Activated CD8-positive, alpha-beta T cell treated with anti-CD3 and anti-CD28 coated beads for 36 hours (primary cell): ENCODE measurements at places on chromosomes 11 and 22.

- no peak for DNase-seq
Observed at GRCh38 chr11:7422544-7423331, 62.6 kb upstream of the OLFML1 start.

- DNase-seq: no peak
Observed at GRCh38 chr11:119189393-119189792, 4.1 kb downstream of the NHERF4 start.

GRCh38 chr11:110409174-110409573 is 20.6 kb upstream of the FDX1 start:
- DNase-seq: no peak

DNA sequence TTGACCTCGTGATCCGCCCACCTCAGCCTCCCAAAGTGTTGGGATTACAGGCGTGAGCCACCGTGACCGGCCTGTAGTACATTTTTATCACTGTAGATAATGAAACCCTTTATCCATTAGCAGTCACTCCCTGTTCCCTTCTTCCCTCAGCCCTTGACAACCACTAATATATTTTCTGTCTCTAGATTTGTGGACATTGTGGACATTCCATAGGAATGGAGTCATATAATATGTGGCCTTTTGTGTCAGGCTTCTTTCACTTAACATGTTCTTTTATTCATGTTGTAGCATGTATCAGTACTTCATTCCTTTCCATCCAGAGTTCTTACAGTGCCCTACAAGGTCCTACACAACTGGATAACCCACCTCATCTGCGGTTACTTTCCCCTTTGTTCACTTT is 30.5 kb downstream of the RRM1 start:
- no peak for DNase-seq

DNA sequence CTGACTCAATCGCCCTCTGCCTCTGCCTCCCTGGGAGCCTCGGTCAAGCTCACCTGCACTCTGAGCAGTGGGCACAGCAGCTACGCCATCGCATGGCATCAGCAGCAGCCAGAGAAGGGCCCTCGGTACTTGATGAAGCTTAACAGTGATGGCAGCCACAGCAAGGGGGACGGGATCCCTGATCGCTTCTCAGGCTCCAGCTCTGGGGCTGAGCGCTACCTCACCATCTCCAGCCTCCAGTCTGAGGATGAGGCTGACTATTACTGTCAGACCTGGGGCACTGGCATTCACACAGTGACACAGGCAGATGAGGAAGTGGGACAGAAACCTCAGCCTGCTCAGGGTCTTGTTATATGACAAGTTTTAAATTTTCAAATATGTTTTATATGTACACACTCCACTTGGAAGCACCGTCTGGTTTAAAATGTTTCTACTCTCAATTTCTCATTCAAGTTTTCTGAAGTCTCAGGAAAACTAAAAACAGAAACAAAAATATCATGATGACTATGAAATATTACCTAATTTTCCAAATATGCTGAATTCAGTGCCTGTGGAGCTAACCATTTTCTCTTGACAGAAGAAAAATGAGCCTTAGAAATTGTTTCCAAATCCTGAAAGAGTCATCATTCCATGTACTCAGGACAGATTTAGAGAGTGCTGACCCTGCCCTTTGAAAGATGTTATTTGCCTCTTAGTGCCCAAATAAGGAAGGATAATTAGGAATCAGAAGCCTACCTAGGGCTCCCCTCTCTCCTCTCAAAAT is 48.8 kb upstream of the TOP3B start:
- no peak for DNase-seq

DNA sequence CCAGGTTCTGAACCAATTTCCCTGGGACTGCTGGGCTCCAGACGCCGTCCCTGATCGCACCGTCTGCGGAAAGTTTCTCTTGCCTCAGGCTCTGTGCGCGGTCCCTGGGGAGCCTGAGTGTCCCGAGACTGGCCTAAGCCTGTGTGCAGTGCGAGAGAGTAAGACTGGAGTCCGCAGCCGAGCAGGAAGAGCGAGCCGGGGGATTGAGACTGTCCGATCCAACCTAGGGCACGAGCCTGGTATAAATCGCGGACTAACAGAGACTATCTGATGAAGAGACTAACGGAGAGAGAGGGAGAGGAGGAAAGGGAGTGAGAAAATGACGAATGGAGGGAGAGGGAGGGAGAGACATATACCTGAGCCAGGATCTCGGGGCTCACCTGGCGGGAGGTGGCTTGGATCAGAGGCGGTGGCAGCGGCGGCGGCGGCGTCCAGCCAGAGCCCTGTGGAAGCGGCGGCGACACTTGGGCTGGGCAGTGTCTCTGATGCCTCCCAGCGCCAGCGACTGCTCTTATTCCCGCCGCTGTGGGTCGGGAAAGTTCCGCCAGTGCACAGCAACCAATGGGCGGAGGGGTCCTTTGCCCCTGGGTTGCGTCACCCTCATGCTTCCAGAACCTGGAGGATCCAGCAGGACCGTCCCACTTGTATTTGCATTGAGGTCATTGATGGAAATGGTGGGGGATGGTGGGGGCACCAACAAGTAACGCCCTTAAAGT is at the start of gene CALCA:
Gene CALCA, minus strand, starts transcription at position 487 of the 716 bp plus-strand sequence. CDS start 1,159 bp downstream, outside the sequence.
- DNase-seq: no peak

DNA sequence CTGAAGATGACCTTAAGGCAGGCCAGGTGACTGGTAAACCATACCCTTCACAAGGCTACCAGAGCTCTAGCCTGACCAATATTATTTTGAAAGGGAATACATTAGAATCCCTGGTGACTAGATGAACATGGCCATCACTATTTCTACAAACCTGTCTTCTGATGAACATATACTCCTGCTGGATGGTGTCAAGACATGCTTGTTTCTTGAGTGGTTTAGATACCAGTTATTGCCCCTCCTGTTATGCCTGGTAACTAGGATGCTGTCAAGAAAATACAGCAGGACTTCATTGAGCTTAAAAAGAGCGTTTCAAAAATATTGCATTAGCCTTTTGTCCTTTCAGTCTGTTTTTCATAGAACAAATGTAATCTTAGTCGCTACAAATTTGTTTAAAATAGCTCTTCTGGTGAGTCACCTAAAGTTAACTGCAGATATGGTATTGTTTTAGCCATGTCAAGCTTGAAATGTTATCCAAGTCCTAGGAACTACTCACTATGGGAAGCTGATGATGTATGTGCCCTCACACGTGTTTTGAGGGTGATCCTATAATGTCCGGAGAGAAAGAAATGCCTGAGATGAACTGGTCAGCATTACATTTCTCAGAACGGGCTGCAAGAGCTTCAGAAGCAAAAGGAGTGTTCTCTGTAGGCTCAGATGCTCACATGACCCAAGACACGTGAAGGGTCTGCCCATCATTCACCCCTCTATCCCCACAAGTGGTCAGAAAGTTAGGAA is 20.6 kb downstream of the ADM start:
- no peak for DNase-seq

DNA sequence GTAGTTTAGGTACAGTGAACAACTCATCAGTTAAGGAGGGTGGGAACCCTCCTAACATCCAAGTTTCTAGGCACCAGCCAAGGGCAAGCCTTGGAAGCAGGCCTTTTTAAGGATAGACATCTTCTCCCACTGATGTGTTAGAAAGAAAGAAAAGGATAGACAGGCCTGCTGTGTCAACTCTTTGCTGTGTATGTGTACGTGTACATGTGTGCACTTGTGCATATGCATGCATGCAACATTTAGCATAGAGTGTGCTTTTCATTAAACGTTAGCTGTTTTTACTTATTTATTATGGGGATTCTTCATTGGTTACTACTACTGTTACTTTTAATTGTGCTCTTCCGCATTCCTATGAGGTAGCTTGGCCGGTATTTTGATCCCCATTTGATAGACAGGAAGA is 36.1 kb downstream of the RNF169 start:
- DNase-seq: no peak

DNA sequence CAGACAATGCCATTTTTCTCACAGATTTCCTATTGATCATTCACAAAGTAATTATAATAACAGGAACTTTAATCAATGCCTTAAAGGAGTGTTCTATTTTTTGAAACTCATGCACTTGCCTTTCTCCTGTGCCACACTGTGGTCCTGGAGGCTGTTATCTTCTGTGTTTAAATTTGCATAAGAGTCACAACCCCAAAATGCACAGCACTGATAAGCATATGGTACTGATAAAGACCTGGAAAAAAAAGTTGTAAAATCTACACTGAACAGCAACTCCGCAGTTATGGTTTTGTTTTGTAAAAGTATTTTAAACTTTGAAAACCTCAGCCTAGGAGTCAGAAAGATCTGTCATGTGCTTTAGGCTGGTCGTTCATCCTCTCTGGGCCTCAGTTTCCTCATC is 9.1 kb upstream of the CCDC34 start:
- DNase-seq: no peak

- DNase-seq: no peak
Observed at GRCh38 chr11:890794-891540, 19.6 kb downstream of the CHID1 start.

DNA sequence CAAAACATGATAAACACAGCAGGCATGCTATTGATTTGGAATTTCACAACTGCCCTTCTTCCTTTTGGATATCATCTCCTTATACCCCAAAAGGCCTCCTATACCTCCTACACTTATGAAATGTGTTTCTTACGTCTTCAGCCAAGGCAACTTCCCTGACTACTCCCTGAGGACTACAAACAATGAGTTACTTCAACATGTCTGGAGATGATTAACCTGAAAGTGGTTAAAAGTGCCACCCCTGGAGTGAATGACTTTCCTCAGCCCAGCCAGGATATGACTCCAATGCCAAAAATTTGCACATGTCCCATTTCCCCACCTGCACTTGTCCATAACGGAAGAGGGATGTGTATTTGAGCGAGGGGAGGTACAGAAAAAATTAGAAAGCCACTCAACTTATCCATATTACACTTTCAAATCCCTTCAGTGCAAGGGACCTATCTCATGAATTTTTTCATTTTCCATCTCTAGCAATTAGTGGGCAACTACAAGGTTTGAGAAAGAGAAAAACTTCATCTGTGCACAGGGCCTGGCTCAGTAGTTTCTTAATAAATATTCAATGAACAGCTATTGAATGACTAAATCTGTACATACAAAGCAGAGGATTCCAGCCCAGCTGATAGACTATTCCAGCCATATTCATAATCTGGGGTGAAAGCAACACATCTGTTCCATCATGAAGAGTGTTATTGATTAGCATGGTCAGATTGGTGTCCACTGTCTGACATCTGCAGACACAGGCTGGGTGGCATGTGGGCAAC is 36.8 kb downstream of the KIRREL3 start:
- DNase-seq: no peak

DNA sequence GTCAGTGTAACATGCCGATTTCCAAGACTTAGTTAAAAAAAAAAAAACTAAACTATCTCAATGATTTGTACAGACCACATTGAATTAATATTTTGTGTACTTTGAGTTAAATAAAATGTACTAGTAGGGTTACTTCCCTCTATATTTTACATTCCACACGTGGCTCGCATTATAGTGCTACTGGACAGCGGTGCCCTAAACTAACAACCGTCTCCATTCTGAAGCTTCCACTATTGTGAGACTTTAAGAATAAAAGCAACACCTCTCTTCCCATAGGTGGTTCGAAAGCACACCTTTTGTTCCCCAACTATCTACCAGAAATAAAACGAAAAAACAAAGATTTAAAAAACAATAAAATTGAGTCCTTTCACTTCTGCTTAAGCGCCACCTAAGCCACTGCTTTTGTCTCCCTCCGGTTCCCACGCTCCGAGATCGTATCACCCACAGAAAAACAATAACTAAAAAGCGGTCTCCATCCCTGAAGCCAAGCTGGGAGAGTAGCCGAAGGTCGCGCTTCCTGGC is 380 bp upstream of the TTC17 start:
- DNase-seq: no peak

- no peak for DNase-seq
Observed at GRCh38 chr22:36773935-36774334, 2.0 kb downstream of the IFT27 start.

GRCh38 chr22:44448271-44448830 is 49.7 kb downstream of the RTL6 start:
- DNase-seq: no peak

DNA sequence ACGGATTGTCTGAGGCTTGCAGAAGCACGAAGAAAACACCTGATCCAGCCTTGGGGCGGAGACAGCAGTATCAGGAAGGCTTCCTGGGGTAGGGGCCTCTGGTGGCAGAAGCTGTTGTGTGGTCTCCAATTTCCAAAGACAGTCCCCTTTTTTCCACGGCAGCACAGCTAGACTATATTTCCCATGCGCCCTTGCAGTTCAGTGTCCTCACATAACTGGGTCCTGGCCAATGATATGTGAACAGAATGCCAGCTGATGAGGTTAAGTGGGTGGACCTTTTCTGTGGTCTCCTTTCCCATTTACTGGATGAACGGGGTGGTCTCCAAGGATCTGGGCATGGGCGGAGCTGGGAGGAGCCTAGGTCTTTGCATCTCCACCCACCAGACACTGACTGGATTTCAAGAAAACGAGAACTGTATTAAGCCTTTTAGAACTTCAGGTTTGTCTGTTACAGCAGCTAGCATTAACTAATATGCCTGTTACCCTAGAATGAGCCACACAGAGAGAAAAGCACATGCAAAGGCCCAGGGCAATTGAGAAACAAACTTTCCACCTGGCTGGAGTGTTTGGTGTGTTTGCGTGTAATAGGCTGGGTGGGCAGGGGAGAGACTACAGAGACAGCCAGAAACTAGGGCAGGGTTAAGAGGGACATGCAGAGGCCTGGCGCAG is 6.2 kb downstream of the GAL3ST1 start:
- no peak for DNase-seq
